ENCODE measurements at places on chromosomes 4 and X. TPM values are rescaled to one million over a fixed set of nuclear protein-coding genes. Genes with fewer than 3 reads are reported as not detected.

GRCh38 chr4:48223633-48224295 lies 45.9 kb downstream of the TEC start:
- H3K4me3 ChIP-seq, result no peak overlapping the region
- H3K27ac ChIP-seq, result no peak overlapping the region
- no peak for DNase-seq
- H3K4me1 ChIP-seq, result no peaks in the 10 kb centered on the region

DNA sequence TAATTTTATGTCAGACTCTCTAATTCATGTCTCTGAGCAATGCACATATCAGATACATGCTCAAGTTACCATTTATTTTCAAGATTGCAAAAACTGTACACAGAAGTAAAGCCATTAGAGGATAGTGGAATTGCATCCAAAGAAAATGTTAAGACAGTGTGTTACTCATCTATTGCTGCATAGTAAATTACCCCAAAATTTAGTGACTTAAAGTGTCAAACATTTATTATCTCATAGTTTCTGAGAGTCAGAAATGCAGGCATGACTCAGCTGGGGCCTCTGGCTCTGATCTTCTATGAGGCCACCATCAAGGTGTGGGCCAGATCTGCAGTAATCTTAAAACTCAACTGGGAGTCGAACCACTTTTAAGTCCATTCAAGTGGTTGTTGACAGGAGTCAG lies 275.2 kb downstream of the QDPR start:
- no peaks in the 10 kb centered on the region for H3K4me1 ChIP-seq
- no peak overlapping the region for H3K4me3 ChIP-seq
- DNase-seq, result no peak
- H3K27me3 ChIP-seq, result no peaks in the 10 kb centered on the region
- H3K27ac ChIP-seq, result no peak overlapping the region
- no peaks in the 10 kb centered on the region for H3K36me3 ChIP-seq

- no peaks in the 10 kb centered on the region for H3K4me1 ChIP-seq
- no peaks in the 10 kb centered on the region for H3K27me3 ChIP-seq
- H3K36me3 ChIP-seq, result no peaks in the 10 kb centered on the region
- no peak overlapping the region for H3K4me3 ChIP-seq
- no peak for DNase-seq
- no peak overlapping the region for H3K27ac ChIP-seq
Observed at GRCh38 chr4:95167805-95168204, 381.0 kb downstream of the UNC5C start.

GRCh38 chrX:47218920-47219815 lies 687 bp downstream of the CDK16 start:
- DNase-seq, result peak; percentile 65
- H3K27ac ChIP-seq, result peak overlapping the region; percentile 99
- H3K4me1 ChIP-seq, result peaks cover 30% of the 10 kb centered on the region
- peak overlapping the region; percentile 81 for H3K4me3 ChIP-seq
- H3K36me3 ChIP-seq, result peaks cover 27% of the 10 kb centered on the region

DNA sequence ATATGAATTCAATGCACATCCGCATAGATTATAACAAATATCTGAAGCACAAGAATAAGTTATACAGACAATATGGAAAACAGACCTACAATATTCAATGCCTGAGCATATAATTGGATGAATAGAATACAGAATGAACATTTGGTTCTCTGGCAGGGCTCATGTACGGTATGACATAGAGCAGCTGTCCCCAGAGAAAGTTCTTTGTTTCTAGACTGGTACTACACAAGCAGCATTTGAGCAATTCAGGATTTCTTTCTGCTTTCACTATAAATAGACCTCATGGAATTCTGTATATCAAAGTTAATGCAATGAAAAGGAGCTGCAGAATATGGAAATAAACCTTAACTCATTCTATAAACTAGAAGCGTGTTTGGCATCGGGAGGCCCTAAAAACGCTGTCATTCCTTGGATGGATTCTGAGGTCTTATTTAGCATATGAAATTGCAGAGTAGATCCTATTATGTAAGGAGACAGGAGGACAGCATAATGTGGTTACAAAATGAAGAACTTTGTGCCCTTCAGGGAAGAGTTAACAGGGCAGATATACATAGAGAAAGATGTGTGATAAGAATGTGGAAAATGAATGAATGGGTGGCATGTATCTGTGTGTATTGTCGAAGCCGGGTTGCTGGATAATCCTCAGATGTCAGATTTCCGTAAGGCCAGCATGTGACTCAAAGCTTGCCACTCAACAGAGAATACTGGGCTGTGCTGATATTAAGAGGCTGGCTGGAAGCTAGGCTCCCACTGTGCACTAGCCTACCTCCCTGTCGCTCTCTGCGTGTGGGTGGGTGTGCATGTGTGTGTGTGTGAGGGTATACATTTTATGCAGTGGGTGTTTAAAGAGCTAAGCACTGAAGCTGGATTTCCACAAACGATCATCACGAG lies 103.3 kb upstream of the SLC4A4 start:
- H3K4me3 ChIP-seq, result no peak overlapping the region
- no peaks in the 10 kb centered on the region for H3K4me1 ChIP-seq
- DNase-seq, result no peak
- no peaks in the 10 kb centered on the region for H3K36me3 ChIP-seq
- no peak overlapping the region for H3K27ac ChIP-seq
- no peaks in the 10 kb centered on the region for H3K27me3 ChIP-seq

RTL3 gene
- total RNA-seq, result not detected

GRCh38 chr4:124945422-124945821 lies 232.9 kb upstream of the ANKRD50 start:
- DNase-seq, result no peak
- no peaks in the 10 kb centered on the region for H3K4me1 ChIP-seq
- H3K36me3 ChIP-seq, result no peaks in the 10 kb centered on the region
- H3K27ac ChIP-seq, result no peak overlapping the region
- no peak overlapping the region for H3K4me3 ChIP-seq

DNA sequence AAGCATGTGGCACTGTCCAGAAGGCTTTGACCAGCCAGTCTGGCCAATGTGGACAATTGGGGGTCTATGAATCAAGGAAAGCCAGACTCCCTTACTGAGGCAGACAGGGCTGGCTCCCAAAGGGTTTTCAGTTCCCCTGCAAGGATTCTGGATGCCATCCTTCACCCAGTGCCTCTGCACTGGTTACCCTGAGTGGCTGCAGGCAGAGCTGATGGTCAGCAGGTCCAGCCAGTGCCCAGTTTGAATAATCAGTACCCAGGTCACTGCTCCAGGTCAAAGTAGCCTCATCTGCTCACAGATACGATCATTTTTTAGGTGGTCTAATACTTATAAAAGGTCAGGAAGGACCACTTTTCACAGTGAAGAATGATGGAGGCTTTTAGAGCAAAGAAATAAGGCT lies 52.2 kb upstream of the MAMLD1 start:
- no peaks in the 10 kb centered on the region for H3K36me3 ChIP-seq
- H3K4me1 ChIP-seq, result no peaks in the 10 kb centered on the region
- no peak for DNase-seq
- no peak overlapping the region for H3K27ac ChIP-seq
- no peaks in the 10 kb centered on the region for H3K27me3 ChIP-seq

GRCh38 chr4:84502955-84503373 lies 3.9 kb upstream of the NKX6-1 start:
- no peak for DNase-seq
- H3K4me3 ChIP-seq, result no peak overlapping the region
- H3K4me1 ChIP-seq, result peaks cover 19% of the 10 kb centered on the region
- H3K27ac ChIP-seq, result no peak overlapping the region
- peaks cover 91% of the 10 kb centered on the region for H3K27me3 ChIP-seq
- H3K36me3 ChIP-seq, result no peaks in the 10 kb centered on the region

TLR1 gene
- 16.3 TPM for total RNA-seq

CCKAR gene
- not detected for total RNA-seq
